Glutamatergic neuron (in vitro differentiated cells): ENCODE measurements at places on chromosomes 6 and 20. TPM values are rescaled to one million over a fixed set of nuclear protein-coding genes. Genes with fewer than 3 reads are reported as not detected.

- DNase-seq, result no peak
- H3K36me3 ChIP-seq, result no peaks in the 10 kb centered on the region
- no peak overlapping the region for H3K27ac ChIP-seq
- no peak overlapping the region for H3K4me3 ChIP-seq
- no peaks in the 10 kb centered on the region for H3K4me1 ChIP-seq
Observed at GRCh38 chr6:107846262-107846795, 22.2 kb upstream of the SCML4 start.

GRCh38 chr6:144607998-144608735, 323.0 kb downstream of the UTRN start:
- H3K4me1 ChIP-seq, result peaks cover 4% of the 10 kb centered on the region
- H3K4me3 ChIP-seq, result no peak overlapping the region
- H3K27me3 ChIP-seq, result no peaks in the 10 kb centered on the region
- DNase-seq, result no peak
- no peak overlapping the region for H3K27ac ChIP-seq

- H3K4me1 ChIP-seq, result peaks cover 31% of the 10 kb centered on the region
- H3K36me3 ChIP-seq, result peaks cover 16% of the 10 kb centered on the region
- peak overlapping the region; percentile 93 for H3K4me3 ChIP-seq
- DNase-seq, result peak; percentile 69
Observed at GRCh38 chr20:23362392-23363256, 642 bp downstream of the GZF1 start.

TRAPPC3L gene
- total RNA-seq, result not detected

DNA sequence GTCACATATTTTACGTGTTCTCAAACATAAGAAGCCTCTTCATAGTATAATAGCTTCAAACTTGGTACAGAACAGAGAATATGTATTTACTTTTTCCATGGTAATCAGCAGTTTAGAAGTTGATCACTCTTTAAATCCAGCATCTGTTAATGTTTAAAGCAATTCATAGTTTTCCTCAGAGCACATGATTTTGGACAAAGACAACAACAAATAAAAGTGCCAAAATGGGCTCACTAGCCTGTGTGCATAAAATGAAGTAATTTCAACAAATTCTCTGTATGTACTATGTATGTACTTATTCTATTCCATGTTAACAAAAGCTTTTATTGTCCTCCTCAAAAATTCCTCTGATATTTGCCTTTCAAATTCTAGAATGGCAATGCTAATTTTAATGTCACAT, 38.1 kb upstream of the UST start:
- no peaks in the 10 kb centered on the region for H3K27me3 ChIP-seq
- H3K36me3 ChIP-seq, result peaks cover 4% of the 10 kb centered on the region
- no peaks in the 10 kb centered on the region for H3K4me1 ChIP-seq
